ENCODE measurements at places on chromosomes 5 and 9.

GRCh38 chr5:39461007-39461682, 36.4 kb upstream of the DAB2 start:
- DNase-seq, result peak; percentile 6

DNA sequence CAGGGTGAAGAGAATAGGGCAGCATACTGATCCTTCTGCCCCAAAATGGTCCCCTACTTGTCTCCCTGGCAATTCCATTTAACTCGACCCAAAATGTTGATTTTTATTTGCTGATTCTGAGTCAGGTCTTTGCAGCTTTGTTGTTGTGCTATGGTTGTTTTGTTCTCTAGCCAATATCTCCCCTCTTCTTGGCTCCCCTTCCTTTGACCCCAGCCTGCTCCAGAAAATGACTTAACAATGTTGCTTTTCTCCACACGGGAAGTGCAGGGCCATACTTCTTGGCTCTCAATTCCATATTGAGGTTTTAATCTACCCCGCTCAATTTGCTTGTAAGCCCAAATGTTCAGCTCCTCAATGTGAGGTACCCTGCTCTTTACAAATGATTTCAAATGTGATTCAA, 330.0 kb downstream of the RASEF start:
- DNase-seq, result no peak

DNA sequence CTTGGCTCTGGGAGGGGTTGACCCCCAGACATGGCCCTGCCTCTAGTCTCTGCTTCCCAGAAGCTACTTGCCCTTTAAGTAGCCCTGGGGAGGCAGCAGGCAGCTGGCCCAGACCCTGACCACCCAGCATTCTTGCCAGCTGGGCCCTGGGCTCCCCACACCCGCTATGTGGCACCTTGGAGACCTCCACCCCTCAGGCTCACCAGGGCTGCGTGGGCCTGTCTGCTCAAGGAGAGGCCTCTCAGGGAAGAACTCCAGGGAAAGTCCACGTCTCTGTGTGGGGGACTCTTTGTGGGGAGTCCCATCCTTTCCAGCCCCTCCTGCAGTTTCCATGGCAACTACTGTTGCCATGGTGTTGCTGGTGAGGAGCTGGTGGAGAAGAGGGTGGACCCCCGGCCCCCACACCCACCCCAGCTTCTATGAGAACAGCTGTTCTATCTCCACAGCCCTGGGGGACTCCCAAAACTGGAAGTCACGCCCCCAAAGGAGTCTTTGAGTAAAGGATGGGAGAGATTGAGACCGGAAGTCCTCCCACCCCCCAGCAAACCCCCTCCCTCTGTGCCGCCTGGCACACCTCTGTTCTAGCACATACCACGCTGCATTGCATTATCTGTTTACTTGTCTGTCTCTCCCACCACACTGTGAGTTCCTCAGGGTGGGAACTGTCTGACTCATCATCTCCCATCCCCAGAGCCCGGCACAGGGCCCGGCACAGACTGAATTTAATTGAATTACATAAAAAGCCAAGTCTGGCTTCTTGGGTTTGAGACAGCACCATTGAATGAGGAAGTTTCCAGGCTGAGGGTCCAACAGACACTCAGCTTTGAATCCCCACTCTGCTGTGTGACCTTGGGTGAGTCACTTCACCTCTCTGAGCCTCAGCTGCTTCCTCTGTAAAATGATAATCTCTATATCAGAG, 12.6 kb downstream of the DNM1 start:
- DNase-seq, result no peak

DNA sequence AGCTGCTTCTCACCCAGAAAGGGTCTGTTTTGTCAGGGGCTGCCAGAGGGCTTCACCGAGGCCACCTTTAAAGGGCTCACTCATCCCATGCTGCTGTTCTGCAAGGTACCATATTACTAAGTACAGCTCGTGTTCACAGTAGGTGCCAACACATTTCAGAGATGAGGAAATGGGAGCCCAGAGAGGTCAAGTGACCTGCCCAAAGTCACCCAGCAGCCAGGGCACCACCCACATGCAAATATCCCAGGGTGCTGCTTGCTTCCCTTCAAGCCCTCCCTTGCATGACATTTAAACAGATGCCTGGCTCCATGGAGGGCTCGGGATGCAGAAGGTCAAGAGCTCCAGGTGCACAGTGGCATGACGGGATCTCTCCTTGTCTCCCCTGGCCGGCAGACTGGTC, 123.5 kb upstream of the SARDH start:
- no peak for DNase-seq

DNA sequence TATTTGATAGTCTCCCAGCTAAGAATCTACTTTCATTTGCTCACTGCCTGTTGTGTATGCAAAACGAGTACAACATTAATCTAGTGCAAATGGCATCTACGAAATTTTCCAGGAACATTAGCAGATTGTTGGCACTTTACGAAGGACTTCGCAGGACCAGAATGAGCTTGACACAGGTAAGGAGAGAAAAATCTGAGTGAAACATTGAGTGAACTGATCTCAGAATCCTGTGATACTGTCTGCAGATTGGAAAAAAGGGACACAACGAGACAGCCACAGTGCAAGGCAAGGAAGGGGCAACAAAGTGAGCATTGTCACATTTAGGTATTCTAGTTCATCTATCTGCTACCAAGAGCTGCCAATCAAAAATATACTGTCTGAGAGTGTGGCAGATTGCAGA, 350.5 kb downstream of the ZNF608 start:
- DNase-seq, result no peak

DNA sequence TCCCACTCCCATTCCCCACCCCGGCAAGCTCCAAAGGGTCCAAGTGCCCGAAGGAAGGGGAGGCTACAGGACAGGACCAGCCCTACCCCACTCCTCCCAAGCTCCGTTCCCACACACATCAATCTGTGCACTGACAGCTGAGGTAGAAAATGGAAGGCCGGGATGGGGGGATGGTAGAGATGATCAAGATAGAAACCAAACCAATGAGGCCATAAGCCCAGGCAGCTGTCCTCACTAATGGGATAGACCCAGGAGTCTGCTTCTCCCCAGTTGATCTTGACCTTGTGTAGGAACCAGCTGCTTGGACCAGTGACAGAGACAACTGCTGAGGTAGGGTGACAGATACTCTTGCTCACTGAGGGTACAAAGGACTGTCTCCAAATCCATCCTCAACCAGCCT, 38.6 kb downstream of the B4GALT1 start:
- no peak for DNase-seq

- no peak for DNase-seq
Measured at GRCh38 chr5:124157320-124157719, 589.1 kb downstream of the ZNF608 start.

DNA sequence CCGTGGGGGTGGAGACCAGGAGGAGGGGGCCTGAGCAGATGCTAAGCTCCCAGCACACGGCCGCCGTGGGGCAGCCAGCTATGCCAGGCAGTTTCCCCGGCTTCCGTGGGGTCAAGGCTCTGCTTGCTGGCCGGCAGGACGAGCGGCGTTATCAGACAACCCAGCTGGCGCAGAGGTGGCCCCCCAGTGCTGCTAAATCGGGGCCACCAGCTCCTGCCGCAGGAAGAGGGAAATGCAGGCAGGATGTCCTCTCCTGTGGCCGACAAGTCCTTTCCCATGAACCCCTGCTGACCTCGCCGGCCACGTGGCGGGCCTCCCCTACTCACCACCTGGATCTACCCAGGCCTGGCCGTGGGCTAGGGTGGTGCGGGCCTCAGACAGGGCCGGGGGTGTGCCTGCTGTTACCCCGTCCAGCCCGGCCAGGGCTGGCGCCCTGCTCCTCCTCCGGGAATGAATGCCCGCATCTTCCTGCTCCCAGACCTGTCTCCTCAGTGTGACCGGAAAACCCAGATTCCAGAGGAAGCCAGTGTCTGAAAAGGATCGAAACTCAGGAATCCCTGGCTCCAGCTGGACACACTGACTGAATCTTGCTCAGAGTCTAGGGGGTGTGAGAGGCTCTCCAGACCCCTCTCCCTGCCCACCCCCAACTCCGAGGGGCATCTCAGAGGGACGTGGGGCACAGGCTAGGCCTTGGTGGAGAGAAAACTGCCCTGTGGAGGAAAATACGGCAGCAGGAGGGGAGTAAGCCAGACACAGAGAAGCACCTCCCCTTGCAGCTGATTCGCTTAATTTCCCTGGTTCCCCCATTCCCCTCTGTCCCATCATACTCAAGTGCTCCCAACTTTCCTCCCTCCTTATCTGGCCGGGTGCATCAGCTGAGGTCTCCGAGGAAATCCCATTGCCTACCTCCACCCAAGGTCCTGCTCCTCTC, 3.9 kb downstream of the FLT4 start:
- no peak for DNase-seq

DNA sequence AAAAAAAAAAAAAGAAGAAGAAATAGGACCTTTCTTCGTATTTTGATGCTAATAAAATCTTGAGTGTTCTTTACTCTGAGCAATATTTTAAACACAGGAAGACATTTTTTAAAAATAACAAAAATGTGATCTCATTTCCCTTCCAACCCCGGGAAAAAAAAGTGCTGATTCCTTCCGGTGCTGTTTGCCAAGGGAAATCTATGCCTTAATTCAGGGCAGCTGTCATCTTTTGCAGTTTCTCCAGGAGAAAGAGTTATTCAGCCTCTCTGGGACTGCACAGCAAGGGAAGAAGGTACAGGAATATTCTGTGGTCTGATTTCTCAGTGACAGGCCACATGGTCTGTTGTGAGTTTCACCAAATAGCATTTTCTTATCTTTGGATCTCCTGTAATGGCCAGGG, 291.9 kb upstream of the IRX1 start:
- no peak for DNase-seq

DNA sequence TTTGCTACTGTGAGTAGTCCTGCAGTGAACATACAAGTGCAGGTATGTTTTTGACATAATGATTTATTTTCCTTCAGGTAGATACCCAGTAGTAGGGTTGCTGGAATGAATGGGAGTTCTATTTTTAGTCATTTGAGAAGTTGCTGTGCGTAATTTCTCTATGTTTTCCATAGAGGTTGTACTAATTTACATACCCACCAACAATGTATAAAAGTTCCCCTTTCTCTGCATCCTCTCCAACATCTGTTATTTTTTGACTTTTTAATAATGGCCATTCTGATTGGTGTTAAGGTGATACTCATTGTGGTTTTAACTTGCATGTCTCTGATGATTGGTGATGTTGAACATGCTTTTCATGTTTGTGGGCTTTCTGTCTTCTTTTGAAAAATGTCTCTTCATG, 64.7 kb upstream of the CTSL start:
- DNase-seq, result no peak

GRCh38 chr5:76104027-76104426, 20.8 kb downstream of the SV2C start:
- no peak for DNase-seq

GRCh38 chr9:129812385-129812784, 9.4 kb downstream of the TOR1B start:
- no peak for DNase-seq

DNA sequence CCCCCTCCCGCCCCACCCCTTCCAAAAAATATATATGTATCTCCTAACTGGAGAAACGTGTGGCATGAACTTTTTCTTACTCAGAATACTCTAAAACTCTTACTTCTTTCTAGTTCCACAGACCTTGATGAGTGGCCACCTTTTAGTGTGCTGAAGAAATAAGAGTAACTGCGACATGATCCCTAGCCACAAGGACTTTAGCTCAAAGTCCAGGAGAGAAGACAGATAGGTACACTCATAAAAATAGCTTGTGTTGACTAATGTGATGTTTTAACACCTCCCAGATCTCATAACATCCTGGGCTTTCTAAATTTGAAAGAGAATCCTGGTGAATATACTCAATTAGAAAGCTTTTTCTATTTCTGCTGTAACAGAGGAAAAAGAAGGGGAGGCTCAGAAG, 1005.0 kb upstream of the DMAC1 start:
- DNase-seq, result no peak

- DNase-seq, result no peak
Measured at GRCh38 chr5:139251281-139251687, 42.3 kb upstream of the MATR3 start.

DNA sequence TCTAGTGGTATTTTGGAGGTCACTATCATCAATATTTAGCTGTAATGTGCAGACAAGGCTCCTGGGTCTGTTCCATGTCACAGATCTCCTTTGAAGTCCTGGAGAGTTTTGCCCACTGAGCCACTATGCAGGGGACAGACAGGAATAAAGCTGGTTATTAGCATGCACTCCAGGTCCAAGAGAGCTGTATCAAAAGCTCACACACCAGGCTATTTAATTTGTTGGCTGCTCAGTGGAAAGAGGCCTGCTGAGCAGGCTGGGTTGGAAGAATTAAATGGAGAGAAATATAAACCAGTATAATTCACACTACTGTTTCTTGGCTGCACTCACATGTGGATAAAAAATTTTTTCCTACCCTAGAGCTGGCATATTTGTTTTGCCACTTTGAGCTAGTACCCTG, 113.8 kb upstream of the TAF11L2 start:
- DNase-seq, result no peak

GRCh38 chr9:96140296-96141127, 161.5 kb downstream of the HSD17B3 start:
- peak; percentile 18 for DNase-seq

DNA sequence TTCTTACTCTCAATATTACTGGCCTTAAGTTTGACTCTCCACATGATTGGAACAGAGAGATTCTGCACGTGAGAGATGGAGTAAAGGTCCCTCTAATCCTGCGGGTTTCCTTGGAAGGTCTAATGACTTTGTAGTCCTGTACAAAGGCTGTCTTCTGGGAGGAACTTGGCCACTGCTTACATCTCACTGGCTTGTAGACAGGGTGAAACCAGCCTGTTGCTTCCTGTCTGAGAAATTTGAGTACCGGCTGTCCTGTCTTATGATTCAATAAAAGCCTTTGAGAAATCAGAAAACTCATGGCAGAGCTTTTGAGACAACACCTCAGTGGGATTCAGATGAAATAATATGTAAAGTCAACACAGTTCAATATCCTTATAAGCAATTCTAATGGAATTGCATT, 43.0 kb downstream of the IL31RA start:
- DNase-seq, result no peak

DNA sequence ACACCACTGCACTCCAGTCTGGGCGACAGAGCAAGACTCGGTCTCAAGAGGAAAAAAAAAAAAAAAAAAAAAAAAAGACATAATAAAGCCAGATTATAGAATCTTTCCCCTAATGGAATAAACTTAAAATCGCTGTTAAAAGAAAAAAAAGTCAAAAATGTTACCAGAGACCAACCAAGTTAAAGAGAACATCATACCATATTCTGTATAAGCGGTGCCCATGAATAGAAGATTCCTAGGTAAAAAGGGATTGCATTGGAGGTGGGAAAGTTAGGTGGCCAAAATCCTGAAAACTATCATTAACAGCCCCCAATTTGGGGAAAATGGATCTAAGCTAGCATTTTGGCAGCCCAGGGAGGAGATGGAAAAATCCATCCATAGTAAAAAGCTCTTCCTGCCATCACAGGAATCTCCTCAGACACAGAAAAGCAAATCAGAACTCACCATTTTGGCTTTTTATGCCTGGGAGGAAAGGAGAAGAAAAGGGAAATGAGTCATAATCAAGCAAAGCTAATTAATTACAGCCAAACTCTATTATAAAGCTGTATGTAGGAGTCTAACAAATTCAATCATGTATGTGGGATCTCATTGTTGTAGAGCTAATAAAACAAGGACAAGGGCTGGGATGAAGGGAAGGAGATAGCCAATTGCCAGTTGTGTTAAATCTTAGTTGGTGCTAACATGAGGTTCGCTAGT, 363.8 kb downstream of the ARL15 start:
- no peak for DNase-seq

Data from midbrain (tissue), 1 donor.